ENCODE measurements at places on chromosomes 12 and 14.

GRCh38 chr12:97642911-97643310 is 180.3 kb downstream of the RMST start:
- no peak for DNase-seq

DNA sequence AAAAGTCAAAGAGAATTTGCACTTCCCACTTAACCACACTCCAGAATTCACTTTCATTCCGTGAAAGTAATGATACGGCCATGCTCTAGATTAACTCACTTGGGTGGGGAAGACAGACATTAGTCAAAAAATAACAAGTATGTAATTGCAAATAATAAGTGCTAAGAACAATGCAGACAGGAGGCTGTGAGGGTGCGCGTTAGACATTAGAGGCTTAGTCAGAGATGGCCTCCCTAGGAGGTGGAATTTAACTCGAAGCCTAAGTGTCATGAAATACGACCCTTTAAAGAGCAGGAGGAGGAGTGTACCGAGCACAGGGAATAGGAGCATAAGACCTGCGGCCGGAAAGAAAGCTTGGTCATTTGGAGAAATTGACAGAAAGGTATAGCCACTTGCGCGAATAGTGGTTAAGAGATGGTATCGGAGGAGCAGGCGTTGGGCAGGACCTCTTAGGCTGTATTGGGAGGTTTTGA is 628 bp downstream of the SNRPF start:
- no peak for DNase-seq

- no peak for DNase-seq
Observed at GRCh38 chr14:78614593-78614992, 444.4 kb downstream of the NRXN3 start.

DNA sequence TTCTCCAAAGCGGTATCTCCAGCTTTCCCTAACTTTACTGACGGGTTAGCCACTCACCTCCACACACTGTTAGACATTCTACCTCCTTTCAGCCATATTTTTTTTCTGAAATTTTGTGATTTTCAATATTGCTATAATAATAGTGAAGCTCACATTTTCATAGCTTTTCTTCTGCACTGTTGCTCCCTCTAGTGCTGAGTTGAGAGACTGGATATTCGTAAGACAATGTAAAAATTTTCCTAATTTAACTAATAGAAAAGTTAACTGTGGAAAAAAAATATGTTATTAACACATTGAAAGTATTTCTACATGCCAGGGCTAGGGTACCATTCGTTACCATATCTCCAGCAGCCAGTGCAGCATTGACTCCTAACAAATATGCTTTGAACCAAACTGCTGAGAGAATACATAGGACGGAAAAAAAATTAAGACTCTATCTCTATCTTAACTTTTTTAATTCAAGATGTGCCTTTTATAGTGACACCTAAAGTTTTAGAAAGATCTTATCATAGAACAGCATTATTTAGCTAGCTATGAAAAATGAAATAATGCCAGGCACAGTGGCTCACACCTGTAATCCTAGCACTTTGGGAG is 48.7 kb upstream of the ABCC9 start:
- DNase-seq = no peak

GRCh38 chr12:48873096-48873495 is 7.4 kb upstream of the RND1 start:
- no peak for DNase-seq

- no peak for DNase-seq
Observed at GRCh38 chr14:93712079-93712837, 76.0 kb downstream of the PRIMA1 start.

- DNase-seq = no peak
Observed at GRCh38 chr12:6872073-6873048, 742 bp downstream of the SPSB2 start.

- DNase-seq = no peak
Observed at GRCh38 chr12:102475355-102475754, 5.0 kb downstream of the IGF1 start.

DNA sequence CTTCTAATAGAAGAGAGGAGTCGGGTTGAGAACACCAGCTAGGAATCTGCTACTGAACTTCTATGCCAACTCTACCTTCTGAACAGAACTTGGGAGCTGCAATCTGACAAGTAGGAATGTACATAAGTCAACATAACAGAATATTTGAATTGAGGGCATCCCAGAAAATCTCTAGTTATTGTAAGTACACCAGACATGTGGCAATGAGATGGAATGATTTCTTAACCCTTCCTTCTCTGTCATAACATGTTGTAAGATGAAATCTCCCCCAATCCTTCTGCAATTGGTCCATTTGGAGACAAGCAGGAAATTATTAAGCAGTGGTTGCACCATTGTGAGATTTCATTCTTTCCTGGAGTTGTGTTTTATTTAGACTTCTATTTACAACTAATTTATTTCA is 68.7 kb upstream of the TMPO start:
- no peak for DNase-seq

DNA sequence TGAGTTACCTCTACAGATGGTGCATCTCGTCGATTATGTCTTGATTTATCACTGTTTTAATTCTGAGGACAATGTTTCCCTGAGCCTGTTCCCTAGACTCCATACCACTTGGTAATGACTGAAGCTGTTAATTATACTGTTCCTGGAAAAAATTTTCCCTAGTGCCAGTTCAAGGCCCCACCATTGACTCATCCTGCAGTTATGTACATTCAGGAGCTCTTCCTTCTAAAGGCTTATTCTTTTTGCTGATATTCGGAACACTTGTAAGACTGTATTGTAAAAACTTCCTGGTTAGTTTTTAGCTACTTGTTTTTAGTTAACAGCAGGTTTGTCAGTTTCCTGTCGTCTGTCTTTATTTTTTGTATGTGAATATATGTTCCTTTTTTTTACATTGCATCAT is 30.4 kb upstream of the PPP2R5E start:
- no peak for DNase-seq

DNA sequence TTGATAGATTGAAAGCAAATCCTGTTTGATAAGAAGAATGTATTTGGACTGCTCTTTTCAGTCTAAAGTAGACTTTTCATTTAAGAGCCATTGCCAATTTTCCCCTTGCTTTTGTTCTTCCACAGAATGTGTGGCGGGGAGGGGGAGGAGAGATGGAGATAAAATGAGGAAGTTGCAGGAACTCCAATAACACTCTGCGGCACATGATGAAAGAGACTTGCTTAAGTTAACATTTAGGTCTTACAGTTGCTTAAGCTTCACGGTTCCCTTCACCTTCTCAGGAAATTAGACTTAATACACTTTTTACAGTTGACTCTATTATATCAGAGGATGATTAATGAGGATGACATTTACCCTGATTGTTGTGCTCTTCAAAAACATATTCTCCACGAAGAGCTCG is 537.3 kb downstream of the TMTC2 start:
- no peak for DNase-seq

DNA sequence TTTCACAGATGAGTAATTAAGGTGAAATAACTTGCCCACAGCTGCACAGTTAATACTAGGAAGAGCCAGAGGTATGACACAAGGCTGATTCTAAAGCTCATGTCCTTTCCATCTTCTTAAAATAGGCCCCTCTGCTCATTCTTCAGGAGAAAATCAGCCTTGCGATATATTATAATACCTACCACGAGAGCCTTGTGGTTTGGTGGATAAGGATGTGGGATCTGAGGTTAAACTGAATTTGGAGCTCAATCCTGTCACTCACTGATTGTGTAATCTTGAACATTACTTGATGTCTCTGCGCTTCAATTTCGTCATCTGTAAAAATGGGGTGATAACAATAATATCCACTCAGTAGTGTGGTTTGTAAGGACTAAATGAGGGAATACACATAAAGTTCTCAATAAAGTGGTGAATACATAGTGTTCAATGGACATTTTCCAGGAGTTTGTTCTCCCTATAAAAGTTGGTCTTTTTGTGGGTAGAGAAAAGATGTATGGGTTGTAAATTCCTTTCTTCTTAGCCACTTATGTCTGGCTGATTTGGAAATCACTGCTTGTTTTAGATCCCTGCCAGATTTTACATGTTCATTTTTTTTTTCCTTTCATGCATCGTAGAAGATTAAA is 25.1 kb upstream of the ATP2B1 start:
- DNase-seq = no peak

DNA sequence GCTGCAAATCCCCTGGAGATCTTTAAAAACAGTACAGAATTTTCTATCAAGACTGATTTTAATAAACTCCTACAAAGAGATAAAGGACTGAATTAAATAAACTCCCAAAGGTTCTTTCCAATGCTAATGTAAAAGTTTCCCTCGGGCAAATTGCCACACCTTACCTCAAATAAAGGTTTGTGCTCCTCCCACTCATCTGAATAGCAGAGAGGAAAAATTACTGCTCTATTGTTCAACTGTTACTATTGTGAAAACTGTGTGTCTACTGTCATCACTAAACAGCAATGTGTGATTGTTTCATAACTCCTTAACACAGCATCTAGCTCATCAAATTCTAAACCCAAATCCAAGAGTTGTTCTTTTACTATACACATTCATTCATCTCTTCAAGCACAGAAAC is 3.2 kb downstream of the SPTLC2 start:
- DNase-seq = no peak

- no peak for DNase-seq
Observed at GRCh38 chr12:125104982-125105381, 39.7 kb downstream of the AACS start.

DNA sequence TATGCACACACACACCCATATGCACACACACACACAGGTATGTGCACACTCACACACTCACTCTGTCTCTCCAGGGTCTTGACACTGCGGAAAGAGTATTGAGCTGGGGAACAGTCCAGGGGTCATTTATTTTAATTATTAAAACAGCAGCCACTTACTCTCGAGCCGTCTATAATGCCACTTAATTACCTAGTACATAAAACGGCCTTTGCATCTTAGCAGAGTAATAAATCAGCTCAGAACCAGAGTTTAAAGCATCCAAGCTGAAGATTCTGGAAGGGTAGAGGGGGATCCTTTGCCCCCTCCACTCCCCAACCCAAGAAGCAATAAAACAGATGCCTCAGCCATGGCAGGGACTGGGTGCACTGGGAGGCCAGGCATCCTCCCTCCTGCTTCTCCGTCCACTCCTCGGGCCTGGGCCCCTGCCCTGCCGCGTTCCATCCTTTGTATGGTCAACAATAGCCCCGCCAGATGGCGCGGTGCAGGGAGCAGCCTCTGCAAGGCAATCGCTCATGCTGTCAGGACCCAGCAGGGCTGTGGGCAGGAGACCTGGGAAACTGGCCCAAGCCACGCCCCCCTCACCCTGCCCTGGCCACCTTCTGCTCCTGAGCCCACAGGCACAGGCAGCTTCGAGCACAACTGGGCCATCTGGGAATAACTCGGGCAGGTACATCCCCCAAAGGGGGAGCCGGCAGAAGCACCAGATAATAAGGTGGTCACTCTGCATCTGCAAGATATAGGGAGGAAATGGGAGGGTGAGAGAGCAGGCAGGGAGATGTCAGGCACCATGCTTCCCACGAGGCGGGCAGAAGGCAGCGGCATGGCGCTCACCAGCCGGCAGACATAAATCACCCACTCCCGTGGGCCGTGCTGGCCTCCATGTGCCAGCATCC is 40.9 kb downstream of the CCDC85C start:
- no peak for DNase-seq

- no peak for DNase-seq
Observed at GRCh38 chr14:23125933-23126524, 7.0 kb upstream of the CEBPE start.

DNA sequence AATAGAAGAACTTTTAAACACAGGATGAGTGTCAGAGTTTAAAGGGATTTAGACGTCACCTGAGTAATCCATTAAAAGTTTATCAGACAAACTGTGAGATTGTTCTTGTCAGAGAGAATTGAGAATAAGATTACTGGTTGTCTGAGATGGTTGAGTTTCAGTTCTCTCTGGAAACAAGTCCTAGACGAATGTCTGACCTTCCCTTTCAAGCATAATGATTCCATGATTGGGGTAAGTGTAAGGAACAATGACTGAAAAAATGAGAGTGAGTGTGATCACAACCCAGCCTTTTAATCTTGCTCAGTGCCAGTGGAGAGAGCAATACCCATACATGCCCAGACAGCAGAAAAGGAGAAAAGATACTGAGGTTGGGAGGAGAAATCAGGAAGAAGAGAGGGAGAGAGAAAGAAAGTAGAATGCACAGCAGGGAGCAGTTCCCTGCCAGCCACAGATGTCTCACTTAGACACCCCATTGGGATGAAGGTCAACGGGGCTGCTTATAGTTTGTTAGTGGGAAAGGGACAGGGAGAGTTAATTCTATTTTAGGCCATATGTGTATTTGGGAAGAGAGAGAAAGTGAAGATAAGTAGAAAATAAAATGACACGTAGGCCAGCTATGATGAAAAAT is 4.3 kb downstream of the GRIP1 start:
- no peak for DNase-seq

- DNase-seq = no peak
Observed at GRCh38 chr14:60304509-60304908, 55.5 kb downstream of the PPM1A start.

DNA sequence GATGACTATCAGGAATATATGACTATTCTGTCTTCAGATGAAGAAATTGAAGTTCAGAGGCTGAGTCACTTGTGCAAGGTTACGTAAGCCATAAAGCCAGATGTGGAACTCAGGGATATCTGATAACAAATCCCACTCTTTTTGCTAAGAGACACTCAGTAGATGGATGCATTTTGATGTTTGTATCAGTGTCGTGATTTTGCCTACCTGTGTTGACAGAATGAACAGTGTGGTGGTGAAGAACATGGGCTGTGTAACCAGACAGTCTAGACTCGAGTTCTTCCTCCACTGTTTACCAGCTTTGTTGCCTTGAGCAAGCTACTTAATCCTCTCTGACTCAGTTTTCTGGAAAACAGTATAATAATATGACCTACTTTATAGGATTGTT is 93.9 kb downstream of the DAAM1 start:
- DNase-seq = no peak

GRCh38 chr12:65470256-65470655 is 191.8 kb downstream of the MSRB3 start:
- peak; percentile 25 for DNase-seq

Data from HFF-Myc (cell line).